ENCODE measurements at places on chromosomes 5 and 9. TPM values are rescaled to one million over a fixed set of nuclear protein-coding genes. Genes with fewer than 3 reads are reported as not detected.
A peak's percentile ranks its signal among the peaks of the same experiment; 100 is the strongest.

DNA sequence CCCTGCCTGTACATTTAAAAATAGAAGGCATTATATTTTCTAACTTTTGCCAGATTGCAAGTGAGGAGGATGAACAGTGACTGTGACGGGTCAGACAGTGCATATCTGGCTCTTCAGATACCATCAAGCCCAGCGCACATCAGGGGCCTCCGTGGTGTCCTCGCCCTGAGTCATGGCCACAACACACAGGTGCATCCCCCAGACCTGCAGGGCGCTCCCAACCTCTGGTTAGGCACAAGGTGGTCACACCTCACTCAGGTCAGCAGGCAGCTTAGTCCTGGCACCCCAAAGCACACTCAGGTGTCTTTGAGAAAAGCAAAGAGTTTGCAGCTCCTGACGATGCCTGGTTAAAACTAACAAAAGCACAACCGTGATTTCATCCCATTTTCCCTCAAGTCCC is 28.6 kb downstream of the IRX2 start:
- H3K4me3 ChIP-seq: no peak overlapping the region
- H3K27ac ChIP-seq: no peak overlapping the region
- H3K27me3 ChIP-seq: peaks cover 87% of the 10 kb centered on the region
- H3K4me1 ChIP-seq: no peaks in the 10 kb centered on the region
- no peaks in the 10 kb centered on the region for H3K36me3 ChIP-seq
- DNase-seq: no peak

GRCh38 chr9:94746541-94747370 is 20.3 kb downstream of the AOPEP start:
- no peak overlapping the region for H3K4me3 ChIP-seq
- H3K27ac ChIP-seq: no peak overlapping the region
- H3K36me3 ChIP-seq: peaks cover 22% of the 10 kb centered on the region
- no peak for DNase-seq

DNA sequence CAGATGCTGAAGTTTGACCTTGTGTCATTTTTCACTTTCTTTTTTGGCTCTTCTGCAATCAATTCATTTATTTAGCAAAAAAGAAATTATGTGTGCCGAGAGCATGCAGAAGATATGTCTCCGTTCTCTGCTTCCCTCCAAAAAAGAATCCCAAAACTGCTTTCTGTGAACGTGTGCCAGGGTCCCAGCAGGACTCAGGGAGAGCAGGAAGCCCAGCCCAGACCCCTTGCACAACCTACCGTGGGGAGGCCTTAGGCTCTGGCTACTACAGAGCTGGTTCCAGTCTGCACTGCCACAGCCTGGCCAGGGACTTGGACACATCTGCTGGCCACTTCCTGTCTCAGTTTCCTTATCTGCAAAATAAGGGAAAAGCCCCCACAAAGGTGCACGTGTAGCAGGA is 2.4 kb downstream of the FGFR4 start:
- peak; percentile 59 for DNase-seq
- no peaks in the 10 kb centered on the region for H3K36me3 ChIP-seq
- no peak overlapping the region for H3K4me3 ChIP-seq
- H3K27me3 ChIP-seq: peaks cover 64% of the 10 kb centered on the region

DNA sequence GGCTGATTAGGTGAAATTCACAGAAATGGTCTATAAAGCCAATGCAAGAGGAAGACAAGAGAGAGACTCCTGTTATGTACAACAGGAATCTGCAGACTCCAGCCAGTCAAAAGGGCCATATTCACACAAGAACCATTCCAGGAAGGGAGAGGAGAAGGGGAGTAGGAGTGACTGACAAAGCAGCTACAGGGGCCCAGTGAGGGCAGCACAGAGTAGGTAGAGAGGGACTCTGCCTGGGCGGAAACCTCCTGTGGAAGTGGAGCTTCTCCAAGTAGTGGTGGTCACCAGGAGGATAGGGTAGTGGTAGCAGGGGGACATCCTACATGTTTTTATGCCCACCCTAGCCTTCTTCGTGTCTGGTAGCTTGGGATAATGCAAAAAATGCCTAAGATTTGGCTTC is 667.3 kb downstream of the ACTL7B start:
- H3K36me3 ChIP-seq: no peaks in the 10 kb centered on the region
- H3K4me1 ChIP-seq: peaks cover 15% of the 10 kb centered on the region
- no peak overlapping the region for H3K4me3 ChIP-seq
- peaks cover 8% of the 10 kb centered on the region for H3K27me3 ChIP-seq
- no peak overlapping the region for H3K27ac ChIP-seq
- no peak for DNase-seq

DNA sequence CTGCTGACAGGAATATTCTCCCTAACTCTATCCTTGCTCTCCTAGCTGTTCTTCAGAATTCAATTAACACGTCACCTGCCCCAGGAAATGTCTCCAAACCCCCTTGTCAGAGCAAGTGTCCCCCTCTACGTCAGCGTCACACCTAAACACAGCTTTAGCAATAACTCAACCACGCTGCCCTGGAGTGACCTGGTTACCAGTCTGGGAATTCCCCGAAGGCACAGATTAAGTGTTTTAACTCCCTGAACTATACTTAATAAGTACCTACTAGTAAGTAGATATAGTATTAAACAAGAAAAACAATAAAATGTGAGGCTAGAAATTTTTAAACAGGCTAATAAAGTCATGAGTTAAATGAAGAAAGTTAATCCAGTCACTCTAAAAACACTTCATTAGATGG is 78.4 kb downstream of the FANCC start:
- DNase-seq: no peak
- H3K27ac ChIP-seq: no peak overlapping the region
- H3K4me3 ChIP-seq: no peak overlapping the region
- no peaks in the 10 kb centered on the region for H3K27me3 ChIP-seq
- H3K4me1 ChIP-seq: no peaks in the 10 kb centered on the region

GRCh38 chr5:159459951-159460538 is 129.8 kb upstream of the IL12B start:
- H3K36me3 ChIP-seq: no peaks in the 10 kb centered on the region
- no peak overlapping the region for H3K27ac ChIP-seq
- no peak for DNase-seq
- no peaks in the 10 kb centered on the region for H3K4me1 ChIP-seq
- no peaks in the 10 kb centered on the region for H3K27me3 ChIP-seq
- H3K4me3 ChIP-seq: no peak overlapping the region

- H3K4me3 ChIP-seq: peak overlapping the region; percentile 69
- H3K27ac ChIP-seq: peak overlapping the region; percentile 91
- H3K36me3 ChIP-seq: peaks cover 4% of the 10 kb centered on the region
- peaks cover 41% of the 10 kb centered on the region for H3K4me1 ChIP-seq
- DNase-seq: no peak
Observed at GRCh38 chr5:139460455-139460854, 2.1 kb downstream of the ECSCR start.

GRCh38 chr5:123263859-123264258 is 159.3 kb downstream of the CEP120 start:
- DNase-seq: no peak
- H3K4me3 ChIP-seq: no peak overlapping the region
- H3K4me1 ChIP-seq: no peaks in the 10 kb centered on the region
- H3K36me3 ChIP-seq: no peaks in the 10 kb centered on the region

GRCh38 chr5:14374100-14374499 is 207.5 kb upstream of the OTULINL start:
- peaks cover 97% of the 10 kb centered on the region for H3K36me3 ChIP-seq
- DNase-seq: no peak
- no peak overlapping the region for H3K27ac ChIP-seq
- peaks cover 4% of the 10 kb centered on the region for H3K4me1 ChIP-seq

- no peaks in the 10 kb centered on the region for H3K4me1 ChIP-seq
- H3K27ac ChIP-seq: no peak overlapping the region
- DNase-seq: no peak
- H3K27me3 ChIP-seq: no peaks in the 10 kb centered on the region
- H3K36me3 ChIP-seq: no peaks in the 10 kb centered on the region
- H3K4me3 ChIP-seq: no peak overlapping the region
Observed at GRCh38 chr5:12313602-12314001, 409.4 kb upstream of the CTNND2 start.

DNA sequence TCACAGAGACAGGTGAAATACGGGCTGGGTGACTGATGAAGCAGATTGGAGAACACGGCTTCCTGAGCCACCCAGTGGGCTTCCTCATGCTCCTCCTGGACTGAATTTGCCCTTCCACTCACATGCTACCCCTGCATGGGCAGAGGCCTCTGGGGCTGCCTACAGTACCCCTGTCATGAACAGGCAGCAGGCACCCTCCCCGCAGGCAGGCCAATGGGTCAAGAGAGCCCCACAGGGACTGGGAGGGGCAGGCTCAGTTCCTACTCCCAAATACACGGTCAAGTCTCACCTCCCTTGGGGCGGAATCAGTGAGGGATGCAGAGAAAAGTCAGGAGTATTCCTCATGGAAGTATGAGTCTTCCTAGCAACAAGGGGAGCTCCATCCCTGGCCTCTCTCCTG is 48.6 kb upstream of the ZBTB43 start:
- H3K27ac ChIP-seq: no peak overlapping the region
- DNase-seq: no peak
- H3K36me3 ChIP-seq: no peaks in the 10 kb centered on the region
- H3K4me1 ChIP-seq: no peaks in the 10 kb centered on the region
- H3K27me3 ChIP-seq: peaks cover 65% of the 10 kb centered on the region

DNA sequence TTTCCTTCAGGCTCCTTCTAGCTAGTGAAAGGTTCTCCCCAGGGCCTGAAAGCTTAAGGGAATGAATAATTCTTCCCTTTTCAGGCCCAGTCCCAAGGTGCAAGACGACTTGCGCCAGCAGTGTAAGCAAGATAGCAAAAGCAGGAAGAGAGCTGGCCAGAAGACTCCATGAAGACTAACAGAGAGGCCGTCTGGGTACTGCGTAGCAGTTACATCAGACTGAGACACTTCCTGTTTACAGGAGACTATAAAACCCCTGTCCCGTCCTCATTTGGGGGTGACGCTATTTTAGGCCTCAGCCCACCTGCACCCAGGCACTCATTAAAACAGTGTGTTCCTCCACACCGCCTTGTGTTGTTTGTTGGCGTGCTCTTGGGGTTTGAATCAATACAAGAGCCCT is 90.7 kb upstream of the MOCS2 start:
- no peaks in the 10 kb centered on the region for H3K4me1 ChIP-seq
- no peak for DNase-seq
- no peaks in the 10 kb centered on the region for H3K27me3 ChIP-seq
- H3K36me3 ChIP-seq: no peaks in the 10 kb centered on the region
- no peak overlapping the region for H3K27ac ChIP-seq

GRCh38 chr5:65481635-65482295 is at the start of gene ADAMTS6:
Gene ADAMTS6 (minus strand): TSS chr5:65481920. CDS start chr5:65473673, 8,247 bp downstream.
- peaks cover 30% of the 10 kb centered on the region for H3K4me1 ChIP-seq
- DNase-seq: peak; percentile 91
- H3K27ac ChIP-seq: peak within 1 kb of the TSS; percentile 96
- H3K36me3 ChIP-seq: no peaks in the 10 kb centered on the region
- peak within 1 kb of the TSS; percentile 76 for H3K4me3 ChIP-seq
- H3K27me3 ChIP-seq: no peaks in the 10 kb centered on the region

DNA sequence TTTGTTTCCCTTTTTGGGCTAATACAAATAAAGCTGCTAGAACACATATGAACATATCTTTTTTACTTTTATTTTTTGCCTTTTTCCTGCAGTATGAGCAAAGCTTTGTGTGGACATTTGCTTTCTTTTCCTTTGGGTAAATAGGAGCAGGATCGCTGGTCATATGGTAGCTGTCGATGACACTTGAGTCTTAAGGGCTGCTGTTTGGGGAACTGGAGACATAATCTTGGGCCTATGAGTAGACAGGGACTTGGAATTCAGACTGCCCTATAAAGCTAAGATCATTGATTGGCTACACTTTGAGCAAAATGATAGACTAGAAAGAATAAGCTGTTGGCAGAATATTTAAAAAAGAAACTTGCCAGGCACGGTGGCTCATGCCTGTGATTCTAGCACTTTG is 60.9 kb upstream of the ABL1 start:
- no peak for DNase-seq
- H3K36me3 ChIP-seq: no peaks in the 10 kb centered on the region
- no peaks in the 10 kb centered on the region for H3K27me3 ChIP-seq
- H3K27ac ChIP-seq: no peak overlapping the region
- H3K4me3 ChIP-seq: no peak overlapping the region
- H3K4me1 ChIP-seq: peaks cover 13% of the 10 kb centered on the region

DNA sequence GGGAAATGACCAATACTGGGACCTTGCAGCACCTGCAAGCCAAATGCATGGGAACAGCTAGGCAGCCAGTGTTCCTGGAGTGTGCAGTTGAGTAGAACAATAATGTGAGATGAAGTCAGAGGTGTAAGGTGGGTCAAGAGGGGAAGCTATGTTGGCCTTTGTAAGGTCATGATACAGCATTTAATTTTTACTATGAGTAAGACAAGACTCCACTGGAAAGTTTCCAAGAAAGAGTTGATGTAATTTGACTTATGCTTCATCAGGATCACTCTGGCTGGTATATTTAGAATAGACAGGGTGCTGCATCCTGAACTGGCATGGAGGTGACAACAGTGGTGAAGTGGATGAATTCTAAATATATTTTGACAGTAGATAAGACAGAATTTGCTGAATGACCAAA is 744.8 kb downstream of the KCTD16 start:
- H3K27me3 ChIP-seq: no peaks in the 10 kb centered on the region
- no peak overlapping the region for H3K4me3 ChIP-seq
- no peaks in the 10 kb centered on the region for H3K4me1 ChIP-seq
- no peaks in the 10 kb centered on the region for H3K36me3 ChIP-seq
- H3K27ac ChIP-seq: no peak overlapping the region

DNA sequence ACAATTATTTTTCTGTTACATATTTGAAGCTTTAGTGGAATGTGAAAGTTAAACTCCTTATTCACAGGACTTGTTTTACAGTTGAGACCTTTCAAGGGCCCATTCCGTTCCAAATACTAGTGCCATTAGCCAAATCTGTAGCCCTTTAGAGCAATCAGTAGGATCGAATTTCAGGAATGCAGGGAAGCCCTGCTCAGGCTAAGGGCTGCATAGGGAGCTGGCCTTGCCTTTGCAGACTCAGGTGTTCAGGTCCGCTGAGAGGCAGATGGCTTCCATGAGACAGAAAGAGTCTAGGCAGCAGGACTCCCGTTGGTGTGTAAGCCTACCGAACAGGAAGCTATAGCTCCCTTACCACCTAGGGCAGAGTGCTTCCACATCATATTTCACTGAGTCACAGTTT is 150.1 kb upstream of the SLC27A6 start:
- no peak overlapping the region for H3K27ac ChIP-seq
- H3K36me3 ChIP-seq: no peaks in the 10 kb centered on the region
- no peaks in the 10 kb centered on the region for H3K27me3 ChIP-seq
- no peak overlapping the region for H3K4me3 ChIP-seq
- DNase-seq: no peak

Gene PCDHA1
- not detected for total RNA-seq

Gene HSPA9
- 291 TPM for total RNA-seq

Gene LCP2
- total RNA-seq: 3.9 TPM

Gene PCDHGB3
- 6.3 TPM for total RNA-seq

Gene DMRT2
- not detected for total RNA-seq

Gene ZNF367
- 3.9 TPM for total RNA-seq

Gene PDE8B
- total RNA-seq: 5.9 TPM

Gene ZDHHC11
- total RNA-seq: 18.7 TPM

Gene C9
- not detected for total RNA-seq

Data from left ventricle myocardium inferior (tissue), 1 donor.